Smooth muscle cell of the brain vasculature (primary cell): ENCODE measurements at places on chromosomes 6 and 20.
A peak's percentile ranks its signal among the peaks of the same experiment; 100 is the strongest.

GRCh38 chr6:158121335-158121734, 46.7 kb downstream of the SERAC1 start:
- DNase-seq: no peak

- no peak for DNase-seq
These were observed 817 bp upstream of the SLCO4A1 start for GRCh38 chr20:62641321-62642050.

DNA sequence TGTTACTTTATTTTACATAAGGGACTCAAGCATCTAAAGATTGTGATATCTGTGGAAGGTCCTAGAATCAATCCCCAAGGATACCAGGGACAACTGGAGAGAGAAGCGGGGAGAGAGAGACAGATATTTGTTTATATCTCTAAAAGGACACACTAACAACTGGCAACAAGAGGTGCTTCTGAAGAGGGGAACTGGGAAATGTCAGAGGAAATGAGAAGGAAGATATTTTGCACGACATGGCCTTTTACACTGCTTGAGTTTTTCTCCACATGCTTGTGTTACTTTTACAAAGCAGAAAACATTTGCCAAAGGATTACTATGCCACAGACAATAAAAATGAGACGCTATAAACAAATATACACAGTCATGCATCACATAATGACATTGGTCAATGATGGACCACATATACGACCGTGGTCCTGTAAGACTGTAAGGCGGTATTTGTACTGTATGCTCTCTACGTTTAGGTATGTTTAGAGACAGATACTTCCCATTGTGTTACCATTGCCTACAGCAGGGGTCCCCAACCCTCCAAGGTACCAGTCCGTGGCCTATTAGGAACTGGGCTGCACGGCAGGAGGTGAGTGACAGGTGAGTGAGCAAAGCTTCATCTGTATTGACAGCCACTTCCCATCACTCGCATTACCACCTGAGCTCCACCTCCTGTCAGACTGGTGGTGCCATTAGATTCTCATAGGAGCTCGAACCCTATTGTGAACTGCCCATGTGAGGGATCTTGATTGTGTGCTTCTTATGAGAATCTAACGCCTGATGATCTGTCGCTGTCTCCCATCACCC, 64.6 kb upstream of the PTPN1 start:
- no peak for DNase-seq

- DNase-seq: no peak
These were observed 68.2 kb upstream of the STXBP5 start for GRCh38 chr6:147136057-147136456.

- no peak for DNase-seq
These were observed 222.4 kb downstream of the TSHZ2 start for GRCh38 chr20:53194306-53195290.

GRCh38 chr20:10946124-10946880, 272.5 kb upstream of the JAG1 start:
- DNase-seq: no peak

GRCh38 chr6:4560221-4561077, 215.8 kb upstream of the CDYL start:
- DNase-seq: no peak

DNA sequence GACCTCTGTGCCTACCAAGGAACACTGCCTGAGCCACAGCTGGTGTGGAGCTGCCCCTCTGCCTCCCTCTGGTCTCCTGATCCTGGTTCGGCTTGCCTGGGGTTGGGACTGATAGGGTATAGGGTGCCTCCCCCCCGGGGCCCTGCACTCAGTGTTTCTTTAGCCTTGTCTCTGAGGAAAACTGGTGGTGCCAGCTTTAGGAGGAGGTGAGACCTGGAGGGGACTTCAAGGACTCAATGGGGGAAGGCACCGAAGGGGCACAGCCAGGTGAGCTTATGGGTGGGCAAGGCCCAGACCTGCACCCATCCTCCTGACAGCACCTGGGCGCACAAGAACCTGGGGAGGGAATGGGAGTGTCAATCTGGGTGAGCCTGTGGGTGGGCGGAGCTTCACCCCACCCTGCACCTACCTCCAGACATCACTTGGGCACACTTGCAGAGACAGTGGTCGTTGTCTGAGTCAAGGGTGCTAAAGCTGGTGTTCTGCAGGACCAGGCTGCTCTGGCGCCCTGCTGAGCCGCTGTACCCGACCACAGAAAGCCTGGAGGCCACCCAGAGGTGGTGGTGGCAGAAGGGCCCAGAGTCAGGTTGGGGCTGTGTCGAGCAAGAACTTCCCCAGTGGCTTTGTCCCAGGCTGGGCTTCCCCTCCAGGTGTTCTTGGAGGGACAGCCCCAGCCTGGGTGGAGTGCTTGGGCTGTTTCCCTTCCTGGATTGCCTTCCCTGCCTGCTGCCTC, 40.5 kb downstream of the FAM110A start:
- DNase-seq: no peak

- no peak for DNase-seq
These were observed 6.8 kb downstream of the BNIP5 start for GRCh38 chr6:36329798-36330291.

- DNase-seq: no peak
These were observed 114.5 kb downstream of the RNGTT start for GRCh38 chr6:88848870-88849269.

DNA sequence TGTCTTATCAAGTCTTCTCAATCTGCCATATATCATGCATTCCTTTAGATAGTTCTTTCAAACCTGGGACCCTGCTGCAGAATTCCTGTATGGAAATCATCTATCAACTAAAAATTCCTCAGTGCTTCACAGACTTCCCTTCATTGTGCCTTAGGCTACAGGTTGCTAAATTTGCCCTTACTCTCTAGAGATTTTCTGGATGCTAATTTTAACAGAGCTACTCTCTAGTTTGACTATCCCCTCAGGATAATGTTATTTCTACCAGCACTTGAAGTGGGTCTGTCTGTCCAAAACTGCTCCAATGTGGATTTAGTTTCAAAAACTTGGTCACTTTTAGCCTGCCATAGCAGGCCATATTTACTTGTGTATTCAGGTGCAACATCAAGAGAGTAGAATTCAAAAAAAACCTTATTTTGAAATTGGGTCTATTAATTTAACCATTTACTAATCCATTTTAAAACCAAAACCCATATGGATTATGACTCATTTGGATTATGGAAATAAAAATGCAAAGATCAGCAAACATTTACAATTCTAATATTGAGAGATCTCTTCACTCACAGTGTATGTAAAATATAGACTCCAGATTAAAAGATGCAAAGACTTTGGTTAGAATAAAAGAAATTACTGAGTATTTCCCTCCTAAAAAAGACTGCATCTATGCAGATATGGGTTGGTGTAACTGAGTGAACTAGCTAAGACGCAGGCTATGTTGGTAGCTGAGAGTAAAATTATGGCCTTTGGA, 13.9 kb upstream of the COX7A2 start:
- DNase-seq: no peak

GRCh38 chr6:25147223-25147622, 132.0 kb upstream of the CARMIL1 start:
- DNase-seq: no peak

DNA sequence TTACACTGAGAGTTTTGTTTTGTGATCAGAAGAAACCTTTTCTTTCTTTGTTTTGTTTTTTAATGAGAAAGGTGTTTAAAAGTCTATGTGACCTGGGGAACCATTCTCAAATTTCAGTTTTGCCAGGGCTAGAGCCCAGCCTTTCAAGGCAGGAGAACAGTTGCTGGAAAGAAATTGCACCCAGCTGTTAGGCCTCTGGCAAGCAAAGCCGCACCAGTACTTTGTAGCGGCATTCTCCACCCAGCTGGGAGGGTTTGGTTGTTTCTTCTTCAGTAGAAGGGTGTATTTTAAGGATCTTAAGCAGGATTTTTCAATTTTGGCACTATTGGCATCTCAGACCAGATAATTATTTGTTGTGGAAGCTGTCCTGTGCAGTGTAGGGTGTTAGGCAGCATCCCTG, 16.6 kb upstream of the MAPK13 start:
- DNase-seq: no peak

DNA sequence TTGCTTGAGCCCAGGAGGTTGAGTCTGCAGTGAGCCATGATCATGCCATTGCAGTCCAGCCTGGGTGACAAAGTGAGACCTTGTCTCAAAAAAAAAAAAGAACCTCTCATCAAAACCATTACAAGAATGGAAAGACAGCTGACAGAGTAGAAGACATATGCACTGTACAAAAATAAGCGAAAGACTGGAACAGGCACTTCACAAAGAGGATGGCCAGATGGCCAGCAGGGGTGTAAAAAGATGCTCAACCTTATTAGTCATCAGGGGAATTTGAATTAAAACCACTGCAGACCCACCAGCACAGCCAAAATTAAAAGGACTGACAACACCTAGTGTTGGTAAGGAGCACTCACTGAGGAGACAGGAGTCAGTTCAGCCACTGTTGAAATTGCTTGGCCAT, 13.5 kb upstream of the TAF4 start:
- no peak for DNase-seq

GRCh38 chr6:157488058-157488457, 107.1 kb downstream of the ZDHHC14 start:
- DNase-seq: no peak

DNA sequence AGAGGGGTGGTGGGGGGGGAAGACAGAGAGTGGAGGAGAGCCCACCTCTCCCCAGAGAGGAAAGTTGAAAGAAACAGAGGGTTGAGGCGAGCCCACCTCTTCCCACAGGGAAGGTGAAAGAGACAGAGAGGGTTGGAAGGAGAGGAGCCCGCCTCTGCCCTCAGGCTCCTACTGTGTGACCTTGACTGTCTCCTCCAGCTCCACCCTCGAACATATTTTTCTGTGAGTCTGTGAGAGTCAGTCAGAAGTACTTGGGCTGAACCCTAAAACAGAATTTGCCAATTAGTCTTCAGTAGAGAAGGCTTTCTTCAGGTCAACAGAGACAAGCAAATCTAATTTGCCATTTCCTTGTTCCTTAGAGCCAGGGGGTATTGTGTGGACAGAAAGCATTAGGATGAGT, 153.7 kb upstream of the SNX9 start:
- DNase-seq: no peak

DNA sequence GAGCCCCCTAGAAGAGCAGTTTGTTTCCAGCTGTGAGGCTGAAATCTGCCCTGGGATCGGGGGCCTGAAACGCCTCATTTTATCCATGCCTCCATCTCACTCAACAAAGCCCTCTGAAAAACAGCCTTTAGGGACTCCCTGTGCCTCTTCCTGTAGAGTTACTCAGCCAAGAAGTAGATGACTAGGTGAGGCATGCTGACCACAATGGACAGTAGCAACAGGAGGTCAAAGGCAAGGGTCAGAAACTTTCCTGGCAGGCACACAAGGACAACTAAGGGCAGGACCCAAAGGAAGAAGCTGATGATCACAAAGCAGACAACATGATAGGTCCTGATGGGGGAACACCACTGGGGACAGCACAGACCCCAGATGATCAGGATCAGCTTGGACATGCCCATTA, 12.8 kb downstream of the MAS1L start:
- no peak for DNase-seq

GRCh38 chr20:8152183-8152582, 20.1 kb downstream of the PLCB1 start:
- DNase-seq: no peak

DNA sequence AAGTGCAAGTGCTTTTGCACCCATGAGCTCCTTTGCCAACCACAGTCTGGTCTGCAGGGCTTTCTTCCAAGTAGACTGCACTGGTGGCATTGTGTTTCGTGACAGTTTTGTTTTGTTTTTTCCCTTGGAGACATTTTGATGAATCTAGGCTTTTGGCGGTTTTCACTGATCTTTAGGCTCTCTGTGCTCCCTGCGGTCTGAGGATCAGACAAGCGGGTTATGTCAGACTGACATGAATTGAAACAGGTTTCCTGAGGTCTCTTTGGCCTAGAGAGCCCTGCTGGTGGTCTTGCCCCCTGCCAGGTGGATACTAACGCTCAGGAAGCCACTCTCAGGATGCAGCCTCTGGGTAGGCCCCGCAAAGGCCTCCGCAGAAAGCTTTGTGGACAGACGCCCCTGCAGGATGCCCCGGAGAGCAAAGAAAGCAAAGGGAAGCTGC, 555.4 kb upstream of the AGPAT4 start:
- peak; percentile 35 for DNase-seq

DNA sequence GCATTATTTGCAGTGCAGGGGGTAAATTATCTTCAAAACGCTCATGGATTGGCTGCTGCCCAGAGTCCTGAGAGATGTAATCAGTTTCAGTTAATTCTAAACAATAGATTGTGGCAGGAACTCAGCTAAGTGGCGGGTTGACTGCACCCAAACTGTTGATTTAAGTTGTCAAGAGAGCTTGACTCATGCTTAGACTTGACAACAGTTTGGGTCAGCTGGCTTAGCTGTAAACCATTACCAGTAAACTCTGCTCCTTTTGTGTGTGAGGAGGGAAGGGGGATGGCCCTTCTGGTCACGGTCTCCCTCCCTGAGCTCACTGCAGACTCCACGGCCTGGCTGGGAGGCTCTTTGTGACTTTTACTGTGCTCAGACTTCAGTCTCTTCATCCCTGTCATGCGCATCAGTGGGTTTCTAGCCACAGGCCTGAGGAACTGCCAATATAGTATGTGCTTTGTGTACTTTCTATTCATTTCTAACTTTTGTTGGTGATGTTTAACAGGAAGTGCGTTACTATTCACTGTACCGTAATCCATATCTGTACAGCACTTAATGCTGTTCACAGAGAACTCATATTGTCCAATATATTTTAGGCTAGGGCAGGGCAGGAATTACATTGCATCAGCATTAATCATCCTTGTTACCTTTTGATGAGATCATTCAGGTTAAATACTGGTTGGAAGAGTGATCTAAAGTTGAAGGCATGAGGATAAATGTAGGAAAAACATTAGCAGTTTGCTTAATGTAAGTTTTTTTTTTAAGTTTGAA, 488.3 kb downstream of the CDKAL1 start:
- DNase-seq: no peak

DNA sequence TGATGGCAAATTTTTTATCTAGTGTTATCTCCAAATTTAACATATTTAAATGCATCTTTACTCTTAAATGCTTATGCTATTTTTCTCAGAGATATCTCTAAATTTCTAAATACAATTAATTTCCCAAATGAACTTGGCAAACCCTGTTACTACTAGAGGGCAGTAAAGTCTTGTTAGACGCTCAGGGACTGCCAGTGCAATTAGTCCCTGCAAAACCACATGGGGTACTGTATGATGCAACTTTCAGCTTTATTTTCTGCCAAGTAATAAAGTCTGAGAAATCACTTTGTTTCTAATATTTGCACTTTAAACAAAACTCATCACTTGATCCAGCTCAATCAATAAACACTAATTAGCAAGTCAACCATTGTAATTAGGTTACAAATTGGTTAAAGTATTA, 76.0 kb upstream of the ADGRB3 start:
- DNase-seq: no peak

- DNase-seq: no peak
These were observed 18.4 kb upstream of the MCM9 start for GRCh38 chr6:118953391-118953790.

- no peak for DNase-seq
These were observed 6.3 kb upstream of the PARD6B start for GRCh38 chr20:50724851-50725723.
